ENCODE measurements at places on chromosomes 2 and 18.

GRCh38 chr2:20207051-20207450 is 17.9 kb downstream of the SDC1 start:
- peak overlapping the region; percentile 89 for H3K27ac ChIP-seq
- peaks cover 53% of the 10 kb centered on the region for H3K4me1 ChIP-seq
- H3K36me3 ChIP-seq: peaks cover 21% of the 10 kb centered on the region
- peak overlapping the region; percentile 28 for H3K4me3 ChIP-seq
- no peak for DNase-seq

GRCh38 chr2:180334514-180334913 is 327.4 kb upstream of the CWC22 start:
- H3K27me3 ChIP-seq: no peaks in the 10 kb centered on the region
- H3K4me3 ChIP-seq: no peak overlapping the region
- H3K27ac ChIP-seq: no peak overlapping the region
- H3K36me3 ChIP-seq: no peaks in the 10 kb centered on the region

GRCh38 chr2:202965810-202966460 is 48.7 kb upstream of the NBEAL1 start:
- H3K4me3 ChIP-seq: no peak overlapping the region
- no peaks in the 10 kb centered on the region for H3K4me1 ChIP-seq
- peak overlapping the region; percentile 68 for H3K27ac ChIP-seq
- DNase-seq: no peak

GRCh38 chr18:9704233-9705118 is 3.6 kb upstream of the RAB31 start:
- no peaks in the 10 kb centered on the region for H3K36me3 ChIP-seq
- DNase-seq: no peak
- H3K4me1 ChIP-seq: peaks cover 42% of the 10 kb centered on the region
- no peak overlapping the region for H3K27ac ChIP-seq

Measured in nephron progenitor cell (in vitro differentiated cells).